Thoracic aorta (tissue), 2 donors: ENCODE measurements at places on chromosomes 3 and 15.

GRCh38 chr15:69476704-69477473 lies 24.3 kb downstream of the RPLP1 start:
- no peak for DNase-seq

- DNase-seq, result no peak
These were observed 9.1 kb downstream of the SHOX2 start for GRCh38 chr3:158097081-158097592.

DNA sequence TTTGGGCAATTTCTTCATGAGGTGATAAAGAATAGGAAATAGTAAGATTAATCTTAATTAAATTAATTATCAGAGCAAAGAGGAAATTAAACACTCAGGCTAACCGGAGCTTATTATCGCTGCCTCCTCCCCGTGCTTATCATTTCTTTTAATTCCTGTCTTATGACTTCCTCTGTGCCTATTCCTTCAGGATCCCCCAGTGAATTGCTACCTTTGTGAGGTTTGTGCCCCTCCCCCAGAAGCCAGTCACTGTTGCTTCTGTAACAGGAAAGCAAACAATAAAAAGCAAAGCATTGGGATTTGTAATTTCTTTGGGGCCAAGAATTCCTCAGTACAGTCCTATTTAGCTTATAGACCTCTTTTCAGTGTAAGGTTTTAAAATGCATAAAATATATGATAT lies 164.5 kb downstream of the CADPS start:
- no peak for DNase-seq

- DNase-seq, result no peak
These were observed 280.7 kb upstream of the TLE3 start for GRCh38 chr15:70378126-70379031.

DNA sequence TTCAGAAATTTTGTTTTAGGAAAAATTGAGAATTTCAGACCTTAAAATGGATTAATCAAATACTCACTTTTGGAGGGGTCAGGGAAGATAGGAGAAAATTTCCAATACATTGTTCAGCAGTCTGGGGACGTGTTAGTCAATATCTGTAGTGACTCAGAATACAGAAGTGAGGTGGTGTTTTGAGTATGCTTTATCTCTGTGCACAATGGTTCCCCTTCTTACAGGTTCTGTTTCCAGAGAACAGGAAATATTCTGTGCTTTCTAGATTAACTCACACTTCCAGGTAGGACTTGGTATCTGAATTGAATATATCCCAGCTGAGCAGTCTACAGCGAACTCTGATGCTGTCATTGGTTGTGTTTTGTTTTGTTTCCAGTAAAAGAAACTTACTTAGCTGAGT lies 30.7 kb upstream of the CCDC54 start:
- DNase-seq, result no peak

GRCh38 chr3:58130591-58130990 lies 80.2 kb downstream of the DNASE1L3 start:
- no peak for DNase-seq

- DNase-seq, result no peak
These were observed 13.1 kb upstream of the EHD4 start for GRCh38 chr15:41985236-41986160.

GRCh38 chr3:183094711-183095110 lies 4.6 kb downstream of the MCCC1 start:
- no peak for DNase-seq

GRCh38 chr15:57950381-57950946 lies 115.0 kb downstream of the ALDH1A2 start:
- no peak for DNase-seq

- DNase-seq, result no peak
These were observed 889.7 kb downstream of the IGSF11 start for GRCh38 chr3:118144919-118145318.

- DNase-seq, result no peak
These were observed 250.8 kb upstream of the CBLB start for GRCh38 chr3:106119614-106120082.
